ENCODE measurements at places on chromosomes 6 and 20.

DNA sequence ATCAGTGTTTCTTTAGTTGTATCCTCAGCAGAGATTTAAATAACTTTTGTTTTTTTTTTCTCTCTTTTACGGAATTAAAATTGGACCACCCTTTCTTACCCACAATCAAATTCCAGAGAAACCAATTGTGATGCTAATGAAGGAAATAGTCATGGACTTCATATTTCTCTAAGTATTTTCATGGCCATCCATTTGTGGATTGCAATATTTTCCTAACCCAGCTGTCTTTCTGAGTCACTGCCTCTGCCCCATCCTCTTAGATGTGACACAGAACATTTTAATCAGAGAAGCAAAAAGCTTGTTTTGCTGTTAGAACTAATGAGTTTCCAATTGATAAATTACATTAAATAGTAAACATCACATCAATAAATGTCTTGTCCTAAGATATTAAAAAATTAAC is 405.5 kb upstream of the ADGRB3 start:
- no peak for DNase-seq

DNA sequence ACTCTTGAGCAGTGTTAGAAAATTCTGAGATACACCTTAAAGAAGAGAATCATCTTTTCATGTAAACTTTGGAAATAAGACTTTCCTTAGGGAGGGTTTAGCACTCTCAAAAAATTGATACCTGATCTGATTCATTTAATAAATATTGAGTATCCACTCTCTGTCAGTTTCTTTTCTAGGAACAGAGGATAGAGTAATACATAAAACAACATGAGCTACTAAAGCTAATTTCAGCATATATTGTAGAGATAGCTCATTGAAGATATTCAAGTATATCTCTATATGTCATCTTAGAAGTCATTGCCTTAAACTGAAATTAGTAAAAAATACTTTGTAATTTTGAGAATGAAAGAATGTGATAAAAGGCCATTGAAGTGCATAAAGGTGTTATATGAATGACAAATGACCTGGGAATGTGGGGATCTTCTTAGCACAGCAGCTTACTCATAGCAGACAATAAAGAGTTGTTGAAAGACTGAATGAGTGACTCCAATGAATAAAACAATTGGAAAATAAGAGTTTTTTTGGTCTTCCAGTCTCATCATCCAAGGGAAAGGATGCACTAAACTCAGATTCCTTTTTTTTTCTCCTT is 29.2 kb downstream of the RHAG start:
- DNase-seq = no peak

DNA sequence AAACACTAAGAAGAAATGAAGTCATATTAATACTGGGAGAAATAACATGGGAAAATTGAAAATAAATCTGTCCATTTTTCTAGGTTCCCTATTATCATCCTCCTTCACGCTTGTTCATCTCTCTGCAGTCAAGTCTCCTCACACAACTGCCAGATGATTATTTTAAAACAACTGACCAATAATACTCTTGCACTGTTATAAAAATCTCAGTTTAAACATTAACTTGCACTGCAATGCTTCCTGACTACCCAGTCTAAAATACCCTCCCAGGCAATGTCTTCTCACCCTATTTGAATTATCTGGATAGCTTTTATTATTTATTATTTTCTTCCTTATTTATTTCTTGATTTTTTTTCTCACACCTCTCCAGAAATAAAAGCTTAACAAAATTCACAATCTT is 5.7 kb downstream of the EYS start:
- no peak for DNase-seq

- no peak for DNase-seq
Observed at GRCh38 chr20:10357974-10358373, 76.0 kb downstream of the MKKS start.

- no peak for DNase-seq
Observed at GRCh38 chr6:27599859-27600532, 127.1 kb upstream of the ZNF184 start.

- no peak for DNase-seq
Observed at GRCh38 chr20:54062812-54063280, 7.5 kb downstream of the BCAS1 start.

- DNase-seq = no peak
Observed at GRCh38 chr6:150535151-150535804, 64.4 kb upstream of the PLEKHG1 start.

- DNase-seq = no peak
Observed at GRCh38 chr6:52162940-52163908, 23.0 kb upstream of the IL17A start.

DNA sequence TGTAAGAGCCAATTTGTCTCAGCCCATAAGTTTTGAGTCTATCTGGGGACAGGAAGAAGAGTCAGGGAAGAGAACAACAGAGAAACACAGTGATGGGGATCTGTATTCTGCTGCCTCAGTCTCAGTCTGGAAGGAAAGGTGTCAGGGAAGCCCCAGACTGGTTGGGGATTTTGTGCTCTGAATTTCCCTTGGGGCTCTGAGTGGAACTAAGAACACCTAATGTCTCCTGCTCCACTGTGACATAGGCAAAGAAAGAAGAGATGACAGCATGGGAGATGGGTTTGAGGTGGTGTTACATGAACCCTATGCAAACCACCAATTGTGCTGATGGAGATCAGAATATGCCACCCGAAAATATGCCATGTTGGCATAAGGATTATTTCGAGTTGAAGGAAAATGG is 139.5 kb upstream of the MYLIP start:
- no peak for DNase-seq

DNA sequence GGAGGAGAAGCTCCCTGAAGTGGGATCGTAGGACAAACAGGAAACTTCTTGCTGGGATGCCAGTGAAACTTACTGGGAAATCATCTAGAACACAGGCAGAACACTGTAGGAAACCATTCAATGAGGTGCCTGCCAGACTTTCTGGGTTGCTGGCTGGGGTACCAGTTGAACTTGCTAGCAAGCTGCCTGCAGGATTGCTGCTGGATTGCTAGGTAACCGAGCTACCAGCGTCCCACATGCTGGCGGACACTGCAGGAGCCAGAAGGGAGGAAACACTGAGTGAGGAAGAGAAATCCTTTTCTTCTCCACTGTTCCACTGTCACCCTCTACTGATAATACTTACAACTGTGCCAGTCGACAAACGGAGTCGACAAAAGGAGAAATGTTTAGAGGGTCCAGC is 91.3 kb upstream of the SLC35B3 start:
- no peak for DNase-seq
